ENCODE measurements at places on chromosomes 5 and 9.
A peak's percentile ranks its signal among the peaks of the same experiment; 100 is the strongest.

- DNase-seq: no peak
Observed at GRCh38 chr9:118316831-118317343, 612.7 kb downstream of the TLR4 start.

GRCh38 chr5:96381526-96381925 is 51.5 kb downstream of the PCSK1 start:
- DNase-seq: no peak

DNA sequence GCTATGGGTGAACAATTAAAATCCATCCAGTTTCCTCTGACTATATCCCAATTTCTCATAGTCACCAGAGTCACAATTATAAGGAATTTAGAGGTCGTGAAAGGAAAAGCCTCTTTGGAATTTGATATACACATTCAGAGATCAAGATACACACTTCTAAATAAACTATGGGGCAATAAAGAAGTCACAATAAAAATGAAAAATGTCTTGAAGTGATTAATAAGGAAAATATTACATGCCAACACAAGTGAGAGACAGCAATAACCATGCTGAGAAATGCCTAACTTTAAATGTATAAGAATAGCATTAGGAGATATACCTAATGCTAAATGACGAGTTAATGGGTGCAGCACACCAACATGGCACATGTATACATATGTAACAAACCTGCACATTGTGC is 54.9 kb upstream of the ADAMTS19 start:
- no peak for DNase-seq

DNA sequence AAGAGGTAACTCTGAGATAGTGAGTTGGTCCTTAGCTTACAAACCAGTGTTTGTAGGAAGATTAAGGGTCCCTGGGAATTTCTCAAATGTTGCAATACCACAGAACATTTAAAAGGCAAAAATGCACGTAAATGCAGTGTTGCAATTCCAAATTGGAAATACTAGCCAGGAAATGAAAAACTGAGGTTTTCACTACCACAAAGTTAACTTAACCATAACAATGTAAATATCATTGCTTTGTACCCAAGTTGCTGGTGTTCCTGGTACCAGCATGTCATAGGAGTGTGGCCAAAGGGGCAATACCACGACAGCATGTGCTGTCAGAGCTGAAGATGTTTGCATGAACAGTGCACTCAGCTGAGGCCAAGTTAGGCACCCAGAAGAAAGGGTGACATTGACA is 382.9 kb downstream of the GLIS3 start:
- DNase-seq: no peak

- no peak for DNase-seq
Observed at GRCh38 chr5:139137697-139138096, 60.5 kb downstream of the SIL1 start.

DNA sequence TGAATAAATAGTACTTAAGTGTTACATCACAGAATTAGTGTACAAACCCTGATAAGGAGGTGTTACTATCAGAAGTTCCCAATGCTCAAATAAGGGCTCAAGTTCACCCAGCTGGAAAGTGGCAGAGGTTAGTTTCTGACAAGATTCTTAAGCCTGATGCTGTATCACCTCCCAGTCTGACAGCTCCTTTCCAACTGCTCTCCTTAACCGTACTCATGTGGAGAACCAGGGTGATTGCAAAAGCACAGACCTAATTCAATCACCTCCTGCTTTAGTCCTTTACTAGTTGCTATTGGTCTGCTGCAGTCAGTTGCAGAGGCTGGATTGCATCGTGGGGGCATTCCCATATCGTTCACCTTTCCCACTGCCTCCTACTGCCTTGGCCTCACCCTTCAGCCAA is 100.4 kb upstream of the ZNF618 start:
- no peak for DNase-seq

- DNase-seq: no peak
Observed at GRCh38 chr9:93107151-93107824, 11.3 kb downstream of the CARD19 start.

DNA sequence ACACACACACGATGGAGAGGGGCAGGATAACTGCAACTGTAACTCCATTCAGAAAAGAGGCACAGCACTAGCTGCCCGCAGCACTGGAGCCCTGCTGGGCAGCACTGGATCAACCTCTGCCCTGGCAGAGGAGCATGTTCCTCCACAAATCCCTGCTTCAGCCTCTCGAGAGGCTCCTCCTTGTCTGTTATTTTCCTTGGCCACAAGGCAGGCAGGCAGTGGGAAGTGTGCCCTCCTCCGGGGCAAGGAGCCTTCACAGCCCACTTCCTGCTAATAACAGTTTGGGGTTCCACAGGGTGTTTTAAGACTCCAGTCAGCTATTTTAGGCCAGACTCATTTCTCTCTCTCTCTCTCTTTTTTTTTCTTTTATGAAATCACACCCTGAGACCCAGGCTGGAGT is 11.8 kb downstream of the FXN start:
- no peak for DNase-seq

GRCh38 chr9:134858051-134858841 is 22.4 kb upstream of the FCN2 start:
- DNase-seq: peak; percentile 81

DNA sequence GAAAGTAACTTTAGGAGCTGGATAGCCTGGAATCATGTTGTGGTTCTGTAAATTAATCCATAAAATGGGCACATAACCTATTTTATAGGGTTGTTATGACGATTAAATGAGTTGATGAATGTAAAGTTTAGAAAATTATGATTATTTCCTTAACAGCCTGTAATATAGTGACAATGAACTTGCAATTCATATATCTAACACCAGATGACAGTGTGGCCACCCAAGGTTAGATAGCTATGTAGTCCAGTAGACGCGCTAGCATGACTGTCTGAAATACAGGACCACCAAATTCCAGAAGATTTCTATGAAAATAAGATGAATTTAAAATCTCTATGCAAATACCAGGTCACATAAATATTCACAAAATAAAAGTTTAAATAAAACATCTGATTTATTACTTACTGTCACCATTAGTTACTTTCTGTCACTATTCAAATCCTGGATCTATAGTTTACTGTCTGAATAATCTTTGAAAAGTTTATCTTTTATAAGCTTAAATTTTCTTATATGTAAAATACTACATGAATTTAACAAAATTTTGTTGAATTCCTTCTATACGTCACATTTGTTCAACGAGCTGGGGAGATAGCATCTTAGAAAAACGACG is 26.1 kb upstream of the MACIR start:
- DNase-seq: peak; percentile 27
